ENCODE measurements at places on chromosomes 1 and 21.
A peak's percentile ranks its signal among the peaks of the same experiment; 100 is the strongest.

GRCh38 chr1:18481190-18481920 lies 625 bp downstream of the KLHDC7A start:
- DNase-seq: no peak

GRCh38 chr1:14599183-14599791 lies 802 bp downstream of the KAZN start:
- no peak for DNase-seq

DNA sequence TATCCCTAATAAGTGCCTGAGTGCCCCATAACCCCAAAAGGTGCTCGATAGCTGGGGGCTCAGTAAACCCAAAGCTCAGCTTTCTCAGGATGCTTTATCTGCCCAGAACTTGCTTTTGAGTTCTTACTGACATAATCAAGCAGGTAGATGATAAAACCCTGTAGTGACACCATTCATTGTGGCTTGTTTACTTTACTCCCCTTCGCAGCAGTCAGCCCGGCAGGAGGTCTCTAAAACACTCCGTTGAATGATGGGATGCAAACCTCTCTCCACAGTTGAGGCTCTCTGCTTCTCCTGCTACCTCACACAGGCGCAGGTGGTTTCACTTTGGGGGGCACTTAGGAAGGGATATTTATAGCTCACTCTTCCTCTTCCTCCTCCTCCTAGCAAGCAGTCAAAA lies 349.4 kb downstream of the HLX start:
- peak; percentile 84 for DNase-seq

GRCh38 chr1:103514920-103515503 lies 10.5 kb upstream of the RNPC3 start:
- no peak for DNase-seq

- peak; percentile 48 for DNase-seq
Observed at GRCh38 chr1:32538887-32539583, at the start of gene ZBTB8A. Gene ZBTB8A, plus strand, starts transcription at chr1:32539427. Its CDS starts 53,505 bp downstream, at chr1:32592932.

DNA sequence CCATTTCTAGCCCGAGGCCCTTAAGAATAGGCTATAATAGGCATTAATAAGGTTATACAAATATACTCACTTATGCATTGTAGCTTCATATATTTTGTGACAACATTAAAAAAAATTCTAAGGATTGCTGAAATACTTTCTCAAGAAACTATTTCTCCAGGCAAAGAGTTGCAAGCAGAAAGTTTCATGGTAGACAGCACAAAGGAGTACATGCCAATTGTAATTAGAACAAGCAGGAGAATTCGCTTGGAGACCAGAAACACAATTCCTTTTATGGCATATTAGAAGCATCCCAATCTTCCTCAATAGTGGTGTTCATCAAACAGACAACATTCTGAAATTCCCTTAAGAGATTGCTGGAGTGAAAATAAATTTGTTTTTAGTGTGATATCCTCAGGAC lies 122.8 kb downstream of the CRB1 start:
- DNase-seq: no peak

- DNase-seq: no peak
Observed at GRCh38 chr1:73104749-73105148, 822.4 kb upstream of the NEGR1 start.

GRCh38 chr1:192852001-192852947 lies 43.4 kb downstream of the RGS2 start:
- peak; percentile 88 for DNase-seq

DNA sequence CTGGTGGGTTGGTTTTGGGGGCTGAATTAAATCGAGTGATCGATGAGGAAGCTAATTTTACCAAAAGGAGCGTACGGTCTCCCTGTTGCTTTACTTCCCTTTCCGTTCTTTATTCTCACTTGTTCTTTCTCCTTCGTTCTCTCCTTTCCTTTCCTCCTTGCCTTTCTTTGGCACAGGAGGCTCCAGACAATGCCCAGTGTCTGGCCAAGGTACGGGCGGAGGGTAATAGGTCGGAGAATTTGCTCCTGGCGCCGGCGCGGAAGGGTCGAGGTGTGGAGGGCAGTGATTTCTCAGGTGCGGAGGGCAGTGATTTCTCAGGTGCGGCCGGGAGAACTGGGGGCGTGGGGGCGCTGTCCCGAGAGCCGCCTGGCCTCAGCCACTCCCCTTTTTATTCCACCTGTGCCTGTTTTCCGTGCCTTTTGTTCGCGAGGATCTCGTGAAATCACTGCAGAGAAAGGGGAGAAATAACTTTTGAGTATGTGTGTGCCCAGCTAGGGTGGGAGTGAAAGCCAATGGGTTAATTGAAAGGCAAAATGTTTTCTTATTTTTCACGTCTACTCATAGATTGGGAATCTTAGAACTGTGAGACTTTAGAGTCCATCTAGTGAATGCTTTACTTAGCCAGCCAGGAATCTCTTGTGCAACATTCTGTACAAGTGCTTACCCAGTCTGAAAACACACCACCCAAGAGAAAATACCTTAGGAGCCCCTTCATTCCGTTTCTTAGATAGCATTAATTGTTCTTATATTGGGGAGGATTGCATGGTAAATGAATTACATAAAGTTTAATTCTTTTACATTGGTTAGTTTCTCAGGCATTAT lies 1.3 kb downstream of the FNBP1L start:
- DNase-seq: peak; percentile 50

GRCh38 chr1:220195701-220196100 lies 76.6 kb downstream of the RAB3GAP2 start:
- no peak for DNase-seq

DNA sequence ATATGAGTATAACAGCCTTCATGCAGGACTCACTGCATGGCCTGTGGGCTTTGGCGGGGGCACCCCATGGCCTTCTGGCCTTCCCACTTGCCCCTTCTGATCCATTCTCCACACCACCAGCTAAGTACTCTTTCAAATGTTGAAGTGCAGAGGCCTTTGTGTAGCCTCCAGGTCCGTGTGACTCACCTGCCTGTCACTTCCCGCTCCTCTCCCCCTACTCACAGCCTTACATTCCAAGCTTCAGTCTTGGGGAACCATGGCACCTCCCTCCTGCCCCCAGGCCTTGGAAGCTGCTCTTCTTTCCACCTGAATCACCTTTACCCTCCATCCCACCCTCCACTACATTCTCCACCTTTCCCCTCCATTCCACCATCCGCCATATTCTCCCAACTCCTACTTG lies 69.6 kb downstream of the PGM1 start:
- DNase-seq: no peak

DNA sequence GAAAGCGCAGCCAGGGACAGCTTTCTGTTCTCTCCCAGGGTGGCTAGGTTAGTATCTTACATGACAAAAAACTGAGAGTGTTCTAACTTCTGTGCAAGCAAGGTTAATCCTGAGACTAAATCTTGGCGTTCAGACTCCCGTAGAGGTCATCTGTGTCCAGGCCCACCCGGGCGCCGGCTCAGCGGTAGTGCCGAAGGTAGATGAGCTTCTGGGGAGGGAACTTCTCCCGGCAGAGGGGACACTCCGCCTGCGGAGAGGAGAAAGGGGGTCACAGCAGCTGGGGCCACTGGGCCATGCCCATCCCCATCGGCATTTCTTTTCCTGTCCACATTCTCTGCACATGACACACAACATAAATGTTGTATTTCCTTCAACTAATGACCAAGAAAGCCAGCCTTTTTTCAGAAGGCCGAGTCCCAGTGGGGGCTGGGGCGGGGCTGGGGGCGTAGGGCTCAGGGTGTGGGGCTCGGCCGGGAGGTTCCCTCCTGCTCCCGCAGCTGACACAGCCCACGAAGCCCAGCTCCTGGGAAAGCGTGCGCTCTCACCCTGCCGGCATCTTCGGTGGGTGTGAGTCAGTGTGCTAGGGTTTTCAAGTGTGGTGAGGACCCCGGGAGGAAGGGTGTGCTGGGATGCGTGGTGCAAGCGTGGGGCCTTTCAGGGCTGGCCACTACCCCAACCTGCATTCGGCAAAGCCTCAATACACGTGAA lies 6.6 kb downstream of the PEX10 start:
- no peak for DNase-seq

- DNase-seq: no peak
Observed at GRCh38 chr1:212600071-212600915, 8.3 kb upstream of the ATF3 start.
